ENCODE measurements at places on chromosomes 7 and 10. TPM values are rescaled to one million over a fixed set of nuclear protein-coding genes. Genes with fewer than 3 reads are reported as not detected.

GRCh38 chr10:35208536-35208935 lies 81.9 kb downstream of the CREM start:
- DNase-seq: no peak

DNA sequence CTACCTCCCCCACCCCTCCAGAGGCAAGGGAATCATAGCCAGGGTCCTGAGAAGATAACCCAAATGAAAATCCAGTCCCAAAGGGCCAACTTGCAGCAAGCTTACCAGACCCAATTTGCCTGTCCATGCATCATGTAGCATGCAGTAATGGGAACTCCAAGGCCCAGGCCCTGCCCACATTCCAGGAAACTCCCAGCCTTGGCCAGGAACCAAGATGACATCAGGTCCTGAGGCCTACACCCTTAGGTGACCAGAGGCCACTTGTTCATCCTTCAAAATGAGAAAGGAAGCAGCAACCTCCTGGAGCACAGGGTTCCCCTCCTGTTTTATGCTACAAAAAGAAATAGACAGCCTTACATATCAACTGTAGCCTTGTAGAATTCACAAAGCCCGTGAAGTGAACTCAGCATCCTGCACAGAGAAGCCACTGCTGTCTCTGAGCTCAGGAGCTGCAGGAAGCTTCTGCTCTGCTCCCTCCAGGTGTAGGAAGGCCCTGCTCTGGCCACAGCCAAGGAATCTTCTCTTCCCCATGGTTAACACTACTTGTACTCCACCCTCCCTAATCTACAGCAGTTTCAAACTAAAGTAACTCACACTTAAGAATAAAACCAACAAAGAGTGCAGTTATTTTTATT lies 30.3 kb upstream of the GRB10 start:
- DNase-seq: peak; percentile 79

GRCh38 chr7:70353330-70353945 lies 755.2 kb downstream of the AUTS2 start:
- DNase-seq: no peak

DNA sequence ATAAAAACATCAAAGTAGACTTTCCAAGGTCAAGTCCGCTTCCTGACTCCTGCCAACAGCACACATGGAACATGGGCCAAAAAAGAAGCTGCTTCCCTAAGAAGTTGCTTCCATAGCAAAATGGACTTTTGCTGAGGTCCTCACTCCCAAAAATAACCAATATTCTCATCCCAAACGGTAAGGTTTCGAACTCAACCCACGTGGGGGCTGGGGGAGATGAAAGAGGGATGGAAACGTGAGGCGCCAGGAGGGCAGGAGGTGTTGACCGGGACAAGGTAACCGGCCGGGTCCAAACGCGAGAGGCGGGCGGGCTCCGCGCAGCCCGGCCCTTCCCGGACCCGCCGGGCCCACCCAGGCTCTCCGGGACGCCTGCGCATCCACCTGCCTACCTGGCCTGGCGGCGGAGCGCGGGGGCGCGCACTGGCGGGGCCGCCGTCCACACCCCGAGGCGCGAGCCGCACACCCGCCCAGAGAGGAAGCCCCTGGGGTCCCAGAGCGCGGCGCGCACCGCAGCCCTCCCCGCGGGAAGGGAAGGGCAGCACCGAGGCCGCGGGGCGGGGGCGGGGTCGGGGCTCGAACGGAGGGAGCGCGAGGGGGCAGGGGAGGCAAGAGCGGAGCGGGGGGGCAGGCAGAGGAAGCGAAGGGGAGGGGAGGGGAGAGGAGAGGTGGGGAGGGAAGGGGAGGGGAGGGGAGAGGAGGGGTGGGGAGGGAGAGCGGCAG lies 742 bp downstream of the LMBR1 start:
- DNase-seq: peak; percentile 90

GRCh38 chr10:74910241-74910975 lies 84.0 kb downstream of the KAT6B start:
- DNase-seq: no peak

DNA sequence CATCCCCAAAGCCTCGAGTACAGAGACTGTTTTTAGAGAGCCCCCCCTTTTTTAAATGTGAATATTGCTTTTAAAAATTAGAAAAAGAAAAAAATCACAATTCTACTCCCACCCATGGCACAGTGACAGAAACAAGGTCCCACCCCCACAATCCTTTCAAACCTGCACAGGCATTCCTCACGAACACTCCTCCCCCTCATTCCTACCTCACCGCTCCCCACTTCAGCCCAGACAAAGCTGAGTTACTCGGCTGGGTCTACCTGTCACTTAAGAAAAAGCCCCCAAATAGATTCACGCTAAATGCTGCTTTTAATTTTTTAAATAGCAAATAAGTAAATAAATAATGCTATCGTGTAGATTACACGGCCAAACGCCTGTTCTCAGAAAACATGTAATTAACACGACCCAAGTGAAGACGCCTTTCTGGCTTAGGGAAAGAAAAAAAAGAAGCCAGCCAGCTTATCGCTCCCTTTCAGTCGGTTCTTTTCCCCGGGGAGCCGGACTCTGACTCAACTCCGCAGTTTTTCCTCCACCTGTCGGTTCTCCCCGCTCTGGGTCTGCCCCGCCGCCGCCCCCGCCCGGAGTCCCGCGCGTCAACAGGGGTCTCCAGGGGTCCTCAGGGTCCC lies 739 bp downstream of the MPP7 start:
- peak; percentile 79 for DNase-seq

GRCh38 chr7:20535541-20535940 lies 79.9 kb upstream of the ABCB5 start:
- no peak for DNase-seq

DNA sequence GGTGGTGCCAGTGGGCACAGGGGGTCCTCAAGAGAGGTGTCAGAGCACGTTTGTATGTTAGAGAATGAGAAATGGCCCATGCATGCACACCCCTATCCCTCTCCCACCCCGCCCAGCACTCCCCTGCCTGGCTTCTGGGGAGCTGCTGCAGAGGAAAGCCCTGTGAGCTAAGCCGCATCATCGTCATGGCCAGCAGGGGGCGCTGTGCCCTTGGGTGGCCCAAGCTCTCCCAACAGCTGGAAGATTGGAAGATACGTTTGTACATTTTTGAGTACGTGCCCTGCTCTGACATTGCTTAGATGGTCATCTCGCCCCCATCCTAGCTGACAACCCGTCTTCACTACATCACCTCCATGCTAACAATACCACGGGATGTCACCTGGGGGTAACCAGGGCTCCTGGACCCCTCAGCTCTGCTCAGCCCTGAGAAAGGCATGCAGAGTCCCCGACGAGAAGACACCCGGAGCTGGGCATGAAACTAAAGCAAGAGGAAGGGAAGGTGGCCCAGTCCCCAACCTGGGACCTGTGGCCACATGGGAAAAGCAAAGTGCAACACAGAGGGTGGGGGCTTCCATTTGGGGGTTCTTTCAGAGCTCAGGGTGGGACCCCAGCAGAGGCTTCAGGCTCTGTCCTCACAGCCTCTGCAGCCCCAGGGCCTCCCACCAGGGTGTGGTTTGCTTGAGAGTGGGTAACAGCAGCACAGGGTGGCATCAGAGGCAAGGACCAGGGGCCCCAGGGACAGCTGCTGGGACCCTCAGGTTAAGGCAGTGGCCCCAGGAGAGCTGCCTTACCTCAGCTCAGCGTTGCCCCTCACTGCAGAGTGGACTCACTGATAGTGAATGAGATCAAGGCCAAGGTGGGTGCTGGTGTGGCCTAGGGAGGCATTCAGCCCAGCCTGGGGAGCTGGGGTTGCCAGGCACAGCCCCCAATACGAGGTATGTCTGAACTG lies 136.6 kb downstream of the PTPN20 start:
- peak; percentile 98 for DNase-seq

- DNase-seq: no peak
These were observed 101.2 kb downstream of the CRPPA start for GRCh38 chr7:16320099-16320660.

DNA sequence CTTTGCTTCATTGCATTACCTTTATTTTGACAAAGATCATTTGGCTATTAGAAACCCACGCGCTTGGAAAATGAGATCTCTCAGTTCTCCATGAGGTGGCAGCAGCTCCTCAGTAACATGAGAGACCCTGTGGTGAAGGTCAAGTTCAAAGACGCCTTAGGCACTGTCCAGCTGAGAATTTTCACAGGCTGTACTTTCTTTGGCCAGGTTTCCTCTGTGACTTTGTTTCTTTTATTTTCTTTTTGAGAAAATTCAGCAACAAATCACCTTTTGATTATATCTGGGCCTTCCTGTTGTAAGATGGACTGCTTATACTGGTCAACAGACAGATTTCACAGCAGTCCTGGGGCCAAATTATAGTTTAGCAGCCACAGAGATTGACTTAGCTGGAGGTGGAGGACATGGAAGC lies 54.5 kb downstream of the RAB18 start:
- peak; percentile 84 for DNase-seq

DNA sequence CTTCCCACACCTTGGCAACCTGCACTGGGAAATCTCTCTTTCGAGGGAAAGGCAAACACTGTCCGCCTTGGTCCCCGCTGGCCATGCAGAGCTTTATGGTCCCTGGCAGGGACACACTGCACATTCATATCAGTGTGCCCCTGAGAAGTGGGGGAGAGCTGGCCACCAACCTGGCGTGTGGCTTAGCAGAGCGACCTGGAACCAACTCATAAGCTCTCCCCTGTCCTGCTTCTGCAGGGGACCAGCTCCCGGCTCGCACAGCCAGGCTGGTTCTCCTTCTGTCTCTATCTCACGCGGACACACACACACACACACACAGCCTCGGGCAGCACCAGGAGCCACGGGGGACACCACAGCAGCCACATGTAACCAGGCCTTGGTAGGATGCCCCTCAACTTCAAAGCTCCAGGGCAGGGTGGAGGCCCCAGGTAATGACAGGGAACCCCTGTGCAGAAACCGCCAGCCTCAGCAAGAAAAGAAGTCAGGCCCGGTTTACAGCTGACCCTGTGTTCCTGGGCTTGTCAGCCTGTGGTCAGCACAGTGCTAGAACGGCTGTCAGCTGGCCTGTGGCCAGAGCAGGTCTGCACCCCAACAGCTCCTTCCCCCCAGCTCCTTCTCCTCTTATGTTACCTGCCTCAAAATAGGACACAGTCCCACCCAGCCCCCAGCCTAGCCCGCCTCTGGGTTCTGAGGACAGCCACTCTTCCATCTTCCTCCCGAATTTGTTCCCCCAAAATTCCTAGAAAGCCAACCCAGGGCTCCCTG lies 69.3 kb downstream of the OAT start:
- DNase-seq: no peak

DNA sequence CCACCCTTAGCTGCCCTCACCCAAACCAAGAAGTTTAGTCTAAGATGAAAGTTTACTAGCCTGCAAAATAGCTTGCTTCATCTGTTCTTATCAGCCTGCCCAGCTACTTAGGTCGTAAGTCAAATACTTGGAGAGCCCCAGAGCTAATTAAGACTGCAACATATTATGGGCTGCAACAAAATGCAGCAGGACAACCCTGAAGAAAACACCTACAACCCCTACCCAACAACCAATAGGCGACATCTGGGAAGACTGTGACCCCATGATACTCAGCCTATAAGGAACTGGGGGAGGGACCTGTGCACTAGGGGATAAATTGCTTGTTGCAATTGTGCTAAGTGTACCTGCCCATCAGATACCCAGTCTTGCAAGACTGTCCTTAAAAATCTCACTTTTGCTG lies 64.1 kb downstream of the LYZL2 start:
- no peak for DNase-seq

GRCh38 chr10:71004176-71005075 lies 116.1 kb upstream of the PCBD1 start:
- no peak for DNase-seq

DNA sequence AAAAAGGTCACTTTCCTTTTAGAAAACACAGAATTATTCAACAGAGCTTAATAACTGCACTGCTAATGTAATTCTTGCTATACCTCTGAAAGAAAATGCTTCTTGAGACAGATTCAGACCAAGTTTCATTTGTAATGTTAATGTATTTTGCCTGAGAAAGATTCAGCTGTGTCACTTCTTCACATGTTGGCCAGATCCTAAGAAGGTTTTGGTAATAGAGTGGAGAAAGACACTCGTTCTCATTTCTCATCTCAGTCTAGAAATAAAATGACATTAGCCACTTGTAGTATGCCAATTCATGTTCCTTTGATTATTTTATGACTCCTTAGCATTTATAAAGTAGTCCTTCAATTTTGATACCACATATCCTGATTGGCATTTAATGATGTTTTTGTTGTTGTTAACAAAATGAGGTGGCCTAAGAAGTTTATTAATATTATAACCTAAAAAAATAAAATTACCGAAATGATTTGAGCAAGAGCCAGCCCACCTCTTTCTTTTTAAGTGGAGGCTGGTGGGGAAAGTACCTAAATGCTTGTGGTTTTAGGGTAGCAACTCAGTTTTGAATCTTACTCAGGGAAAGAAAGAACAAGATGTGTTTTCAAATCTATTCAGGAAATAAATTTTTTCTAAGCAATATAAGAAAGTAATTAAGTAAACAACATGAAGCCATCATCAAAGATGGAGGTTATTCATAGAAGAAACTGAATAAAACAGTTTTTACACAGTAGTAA lies 16.4 kb upstream of the ELAPOR2 start:
- no peak for DNase-seq

GRCh38 chr7:120207037-120207436 lies 65.9 kb upstream of the KCND2 start:
- no peak for DNase-seq

DNA sequence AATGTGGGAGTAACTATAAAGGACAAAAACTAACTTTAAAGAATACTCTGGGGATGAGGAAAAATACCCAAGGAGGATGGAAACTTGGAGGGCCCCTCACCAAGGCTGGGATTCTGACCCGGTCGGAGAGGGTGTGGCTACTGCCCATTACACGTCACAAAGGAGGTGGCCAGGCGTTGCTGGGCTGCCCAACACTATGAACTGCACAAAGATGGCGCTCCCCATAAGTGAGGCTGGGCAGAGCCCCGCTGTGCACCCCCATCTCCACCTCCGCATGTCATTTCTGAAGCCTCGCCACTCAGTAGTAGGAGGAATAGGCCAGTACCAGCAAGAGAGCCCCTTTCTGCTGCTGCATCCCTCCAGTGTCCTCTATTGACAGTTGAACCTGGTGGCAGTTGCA lies 290.1 kb upstream of the ZNF32 start:
- no peak for DNase-seq

DNA sequence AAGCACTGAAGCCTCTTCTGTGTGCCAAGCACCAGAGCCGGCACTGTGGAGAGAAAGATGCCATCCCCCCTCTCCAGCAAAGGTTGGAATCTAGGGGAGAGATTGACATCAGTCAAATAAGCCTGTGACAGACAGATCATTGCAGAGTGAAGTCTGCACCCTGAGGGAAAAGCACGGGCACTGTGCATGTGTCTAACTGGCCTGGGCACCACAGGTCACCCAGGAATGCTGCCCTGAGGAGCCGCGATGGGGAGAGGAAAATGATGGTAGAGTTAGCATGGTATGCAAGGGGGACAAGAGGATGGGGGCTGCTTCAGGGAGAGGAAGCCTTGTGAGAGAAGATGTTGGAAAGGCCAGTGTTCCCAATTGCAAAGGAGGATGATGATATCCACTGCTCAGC lies 261.0 kb downstream of the GRID1 start:
- no peak for DNase-seq

- DNase-seq: no peak
These were observed 948.6 kb downstream of the GATA3 start for GRCh38 chr10:9003122-9003521.

The ITGA8 gene
- 2.5 TPM for total RNA-seq

The MKX gene
- 15.3 TPM for total RNA-seq

The CALHM2 gene
- 54.6 TPM for total RNA-seq

The PSD gene
- total RNA-seq: 0.72 TPM

The KCP gene
- 1.1 TPM for total RNA-seq

The GPR22 gene
- total RNA-seq: not detected

The PHYHIPL gene
- total RNA-seq: not detected

The GIMAP1 gene
- not detected for total RNA-seq

All from osteoblast (primary cell).